ENCODE measurements at places on chromosomes 13 and 19.

DNA sequence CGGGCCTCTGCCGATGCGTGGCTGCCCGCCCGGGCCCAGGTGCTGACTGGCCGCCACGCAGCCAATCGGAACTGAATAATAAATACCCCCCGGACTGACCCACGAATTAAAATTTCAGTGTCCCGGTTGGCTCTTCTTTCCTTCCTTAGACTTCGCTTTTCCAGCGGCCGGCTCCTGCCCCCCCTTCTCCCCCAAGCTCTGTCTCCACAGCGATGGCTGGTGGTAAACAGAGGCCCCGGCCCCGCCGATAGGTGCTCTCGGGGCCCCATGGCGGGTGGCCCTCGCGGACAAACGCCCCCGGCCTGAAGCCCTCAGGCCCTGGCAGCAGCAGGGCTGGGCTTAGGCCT is 2.6 kb downstream of the ZBTB7A start:
- DNase-seq = no peak

DNA sequence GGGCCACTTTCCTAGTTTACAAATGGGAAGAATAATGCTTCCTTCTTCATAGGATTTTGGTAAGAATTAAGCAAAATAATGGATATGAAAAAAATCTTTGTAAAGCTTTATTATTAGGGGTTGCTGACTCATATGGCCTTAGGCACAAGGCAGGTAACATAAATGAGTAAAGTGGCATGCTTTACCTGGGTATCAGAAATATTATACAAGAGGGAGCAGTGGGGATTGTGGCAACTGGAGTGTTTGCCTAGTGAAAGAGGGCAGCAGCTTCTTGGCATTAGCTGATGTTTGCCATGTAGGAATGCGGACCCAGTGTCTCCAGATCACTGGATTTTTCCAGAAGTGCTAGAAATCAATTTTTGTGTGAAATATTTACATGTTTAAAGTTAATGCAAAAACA is 19.5 kb downstream of the WDFY2 start:
- DNase-seq = no peak

DNA sequence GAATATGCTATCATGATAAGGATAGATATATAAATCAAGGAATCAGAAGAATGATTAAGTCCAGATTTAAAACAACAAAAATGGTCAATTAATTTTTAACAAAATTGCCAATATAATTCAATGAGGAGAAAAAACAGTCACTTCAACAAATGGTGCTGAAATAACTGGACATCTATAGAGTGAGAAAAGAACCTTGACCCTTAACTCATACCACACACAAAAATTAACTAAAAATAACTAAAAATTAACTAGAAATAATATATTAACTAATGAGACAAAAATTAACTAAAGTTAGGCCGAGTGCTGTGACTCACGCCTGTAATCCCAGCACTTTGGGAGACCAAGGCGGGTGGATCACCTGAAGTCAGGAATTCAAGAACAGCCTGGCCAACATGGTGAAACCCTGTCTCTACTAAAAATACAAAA is 9.5 kb downstream of the LGALS7 start:
- DNase-seq = no peak

DNA sequence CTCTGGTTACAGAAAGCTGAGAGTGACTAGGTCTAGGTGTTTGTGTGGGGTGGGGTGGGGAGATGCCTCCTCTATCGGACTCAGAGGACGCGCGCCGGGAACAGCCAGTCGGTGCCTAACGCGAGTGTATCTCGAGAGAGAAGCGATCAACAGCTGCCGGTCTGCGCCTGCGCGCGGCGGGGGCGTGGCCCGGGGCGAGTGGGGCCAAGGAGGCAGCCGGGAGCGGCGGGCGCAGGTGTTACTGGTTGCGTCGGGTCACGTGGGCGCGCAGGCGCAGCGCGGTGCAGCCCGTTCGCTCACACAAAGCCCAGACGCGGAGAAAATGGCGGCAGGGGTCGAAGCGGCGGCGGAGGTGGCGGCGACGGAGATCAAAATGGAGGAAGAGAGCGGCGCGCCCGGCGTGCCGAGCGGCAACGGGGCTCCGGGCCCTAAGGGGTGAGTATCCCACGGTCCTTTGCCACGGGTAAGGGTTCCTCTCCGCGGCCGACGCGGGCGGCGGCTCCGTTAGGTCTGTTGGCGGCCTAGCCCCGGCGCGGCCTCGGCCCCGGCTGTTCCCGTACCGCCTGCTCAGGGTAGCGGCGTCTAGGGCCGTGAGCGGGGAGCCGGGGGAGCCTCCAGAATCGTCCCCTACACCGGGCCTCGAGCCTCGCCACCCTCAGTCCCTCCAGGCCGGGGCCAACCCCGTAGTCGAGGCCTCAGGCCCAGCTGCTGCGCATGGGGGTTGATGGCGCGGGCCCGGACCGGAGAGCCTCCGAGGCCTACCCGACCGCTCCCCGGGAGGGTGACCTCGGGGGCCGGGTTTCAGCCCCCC is at the start of gene HNRNPM:
Gene HNRNPM, plus strand, starts transcription at position 299 of the 811 bp plus-strand sequence. Its CDS starts 24 bp downstream, at position 323.
- DNase-seq = peak; percentile 56

DNA sequence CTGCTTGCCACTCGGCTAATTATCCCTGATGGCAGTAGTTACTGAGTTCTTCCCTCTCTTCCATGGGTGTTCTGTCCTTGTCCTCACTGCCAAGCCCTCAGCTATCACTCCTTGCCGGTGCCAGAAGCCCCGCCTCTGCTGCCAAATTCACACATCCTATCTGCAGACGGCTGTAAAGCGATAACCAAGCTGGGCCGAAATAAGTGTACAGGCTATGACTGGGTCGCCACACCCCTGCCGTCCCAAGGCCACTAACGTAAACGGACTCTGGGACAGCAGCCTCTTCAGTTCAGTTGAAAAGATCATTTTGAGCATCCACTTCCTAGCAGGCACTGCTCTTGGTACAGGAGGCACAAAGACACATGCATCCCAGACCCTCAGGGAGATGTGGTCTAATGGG is 13.3 kb downstream of the SLC7A1 start:
- DNase-seq = no peak

DNA sequence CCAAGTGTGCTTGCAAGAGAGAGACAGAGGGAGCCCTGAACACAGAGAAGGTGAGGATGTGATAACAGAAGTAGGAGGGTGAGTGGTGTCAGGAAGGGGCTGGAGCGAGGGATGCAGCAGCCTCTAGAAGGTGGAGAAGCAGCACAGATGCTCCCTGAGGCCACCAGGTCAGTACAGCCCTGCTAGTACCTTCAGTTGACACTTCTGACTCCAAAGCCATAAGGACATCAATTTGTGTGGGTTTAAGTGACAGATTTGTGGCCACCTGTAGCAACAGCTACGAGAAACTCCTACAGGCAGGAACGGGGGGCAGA is 6.9 kb downstream of the ERICH4 start:
- no peak for DNase-seq

GRCh38 chr19:43425567-43426392 is 11.1 kb downstream of the TEX101 start:
- DNase-seq = no peak

- DNase-seq = no peak
Observed at GRCh38 chr13:98652721-98653462, 76.0 kb upstream of the STK24 start.

DNA sequence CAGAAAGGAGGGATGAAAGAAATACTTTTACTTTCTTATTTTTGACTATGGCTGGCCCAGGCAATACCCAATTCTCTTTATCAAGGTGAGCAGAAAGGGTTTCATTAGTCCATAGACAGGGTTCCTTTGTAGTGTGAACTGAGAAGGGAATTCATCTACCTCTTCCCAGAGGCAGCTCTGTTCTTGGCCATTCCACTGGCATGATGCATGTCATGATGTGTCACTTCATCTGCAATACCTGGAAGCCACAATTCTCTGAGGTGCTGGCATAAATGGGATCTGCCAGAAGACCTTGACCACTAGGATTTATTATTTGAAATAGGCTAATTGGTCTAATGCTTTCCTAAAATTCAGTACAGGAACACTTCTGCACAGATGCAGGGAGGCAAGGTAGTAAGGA is 542.8 kb downstream of the RFC3 start:
- DNase-seq = no peak

GRCh38 chr19:33734913-33735312 is 61.8 kb upstream of the KCTD15 start:
- DNase-seq = no peak

GRCh38 chr13:81610644-81611043 is 1269.7 kb upstream of the SPRY2 start:
- no peak for DNase-seq

DNA sequence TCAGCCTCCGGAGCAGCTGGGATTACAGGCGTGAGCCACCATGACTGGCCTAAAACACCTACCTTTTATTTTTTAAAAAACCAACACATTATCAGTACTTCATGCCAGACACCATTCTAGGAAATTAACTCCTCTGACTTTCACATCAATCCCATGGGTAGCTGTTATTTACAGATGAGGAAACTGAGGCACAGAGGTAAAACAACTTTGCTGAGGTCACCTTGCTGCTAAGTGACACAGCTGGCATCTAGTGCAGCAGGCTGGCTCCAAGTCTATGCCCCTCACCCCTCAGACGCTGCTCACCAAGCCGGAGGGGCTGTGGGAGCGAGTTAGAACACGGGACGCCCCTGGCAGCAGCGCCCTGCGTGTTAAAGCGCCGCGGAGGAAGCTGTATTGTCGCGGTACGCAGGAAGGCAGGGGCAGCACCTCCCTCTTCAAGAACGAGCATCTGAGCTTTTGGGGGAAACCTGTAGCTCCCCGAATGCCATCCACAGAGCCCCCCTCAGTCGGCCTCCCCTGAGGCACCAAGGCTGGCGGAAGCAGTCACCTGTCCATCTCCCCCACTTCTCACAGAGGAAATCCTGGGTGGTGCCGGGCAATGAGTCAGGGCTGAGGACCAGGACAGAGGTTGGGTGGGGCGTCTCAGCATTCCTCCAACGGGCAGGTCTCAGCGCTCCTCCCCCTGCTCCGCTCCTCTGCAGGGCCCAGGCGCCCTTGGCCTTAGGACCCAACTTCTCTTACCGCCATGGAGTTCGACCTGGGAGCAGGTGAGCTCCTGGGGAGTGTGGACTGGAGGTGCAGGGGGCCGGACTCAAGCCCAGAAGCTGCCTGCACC is at the start of gene C19orf33:
Gene C19orf33, plus strand, starts transcription at position 735 of the 835 bp plus-strand sequence. Its CDS starts 11 bp downstream, at position 746.
- DNase-seq = no peak

DNA sequence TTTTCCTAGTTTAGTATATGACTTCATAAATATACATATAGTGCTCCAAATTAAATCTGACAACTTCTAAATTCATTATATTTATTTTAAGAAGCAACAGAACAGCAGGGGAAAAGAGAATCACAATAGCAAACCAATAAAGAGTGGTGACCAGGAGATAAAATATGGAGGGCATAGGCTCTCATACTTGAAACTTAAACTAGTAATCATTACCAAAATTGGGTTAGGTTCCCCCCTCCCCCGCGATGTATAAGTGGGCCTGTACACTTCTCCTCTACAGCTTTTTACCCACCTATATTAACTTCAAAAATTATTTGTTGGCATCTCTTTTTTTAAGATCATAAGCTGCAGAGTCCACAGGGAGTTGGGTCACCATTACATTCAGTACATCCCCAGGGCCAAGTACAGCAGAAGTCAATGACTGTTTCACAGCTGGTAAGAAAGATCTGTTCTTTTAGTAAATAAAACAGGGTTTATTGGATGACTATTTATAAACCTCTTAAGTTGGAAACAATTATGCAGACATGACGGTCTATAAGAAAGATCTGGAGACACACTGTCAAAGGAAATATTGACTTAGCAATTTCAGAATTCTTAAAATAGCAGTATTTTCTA is 29.4 kb downstream of the KLF12 start:
- DNase-seq = no peak

- DNase-seq = no peak
Observed at GRCh38 chr13:113974304-113975281, 717 bp upstream of the C13orf46 start.

DNA sequence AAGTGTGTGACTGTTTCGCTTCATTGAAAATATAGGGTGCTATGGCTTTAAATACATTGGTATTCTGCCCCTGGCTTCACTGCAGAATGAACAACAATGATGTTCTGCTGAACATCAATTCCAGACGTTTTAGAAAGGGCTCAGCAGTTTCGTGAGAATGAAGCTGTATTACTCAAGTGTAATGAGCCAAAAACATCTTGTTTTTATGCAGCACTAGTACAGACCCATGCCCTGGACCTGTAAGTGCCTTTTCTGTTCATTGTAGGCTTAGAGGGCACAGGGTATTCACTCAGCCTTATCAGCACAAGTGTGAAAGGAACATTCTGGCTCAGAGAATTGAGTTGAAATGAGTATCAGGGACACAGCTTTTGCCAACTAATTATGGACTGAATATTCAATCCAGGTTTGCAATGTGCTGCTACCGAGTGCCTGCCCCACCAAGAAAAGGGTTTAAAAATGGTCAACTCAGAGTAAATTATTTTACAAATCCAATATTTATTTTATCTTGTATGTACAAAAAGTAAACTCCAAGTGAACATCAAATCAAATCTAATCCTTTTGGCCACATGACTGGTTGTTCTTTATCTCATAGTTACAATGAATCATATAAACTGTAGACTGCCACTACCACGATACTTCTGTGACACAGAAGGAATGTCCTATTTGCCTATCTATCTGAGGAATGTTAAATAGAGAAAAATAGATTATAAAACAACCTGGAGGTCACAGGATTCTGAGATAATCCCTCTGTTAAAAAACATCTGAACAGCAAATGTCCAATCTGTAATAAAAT is 362.8 kb downstream of the NALCN start:
- no peak for DNase-seq

DNA sequence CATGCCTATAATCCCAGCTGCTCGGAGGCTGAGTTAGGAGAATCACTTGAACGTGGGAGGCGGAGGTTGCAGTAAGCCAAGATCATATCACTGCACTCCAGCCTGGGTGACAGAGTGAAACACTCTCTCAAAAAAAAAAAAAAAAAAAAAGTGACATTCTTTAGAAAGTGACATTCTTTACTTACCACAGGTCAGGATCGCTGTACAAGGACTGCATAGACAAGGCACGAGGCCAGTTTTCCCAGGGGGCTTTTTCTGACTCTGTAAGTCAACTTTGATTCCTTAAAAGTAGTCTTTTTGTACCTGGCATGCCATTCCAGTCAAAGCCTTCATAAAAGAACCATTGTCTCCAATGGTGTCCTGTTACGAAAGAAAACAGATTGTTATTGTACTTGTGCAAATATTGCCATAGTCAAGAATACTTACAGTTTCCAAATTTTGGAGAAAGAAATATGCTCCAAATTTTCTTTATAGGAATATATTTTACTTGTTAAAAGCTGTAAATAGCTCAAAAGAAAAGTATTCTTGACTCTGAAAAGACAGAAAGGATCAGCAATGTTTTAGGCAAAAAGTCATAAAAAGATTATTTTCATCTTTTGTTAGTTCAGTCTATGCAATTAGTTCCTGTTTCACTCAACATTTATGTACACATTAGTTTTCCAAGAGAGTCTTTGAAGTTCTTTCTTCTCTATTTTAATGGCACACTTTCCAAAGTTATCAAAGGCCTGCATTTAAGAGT is 39.3 kb downstream of the CEACAM1 start:
- no peak for DNase-seq

- no peak for DNase-seq
Observed at GRCh38 chr19:10701955-10702525, 801 bp downstream of the QTRT1 start.

Data from glomerular endothelial cell (primary cell).